ENCODE measurements at places on chromosomes 16 and 17.

DNA sequence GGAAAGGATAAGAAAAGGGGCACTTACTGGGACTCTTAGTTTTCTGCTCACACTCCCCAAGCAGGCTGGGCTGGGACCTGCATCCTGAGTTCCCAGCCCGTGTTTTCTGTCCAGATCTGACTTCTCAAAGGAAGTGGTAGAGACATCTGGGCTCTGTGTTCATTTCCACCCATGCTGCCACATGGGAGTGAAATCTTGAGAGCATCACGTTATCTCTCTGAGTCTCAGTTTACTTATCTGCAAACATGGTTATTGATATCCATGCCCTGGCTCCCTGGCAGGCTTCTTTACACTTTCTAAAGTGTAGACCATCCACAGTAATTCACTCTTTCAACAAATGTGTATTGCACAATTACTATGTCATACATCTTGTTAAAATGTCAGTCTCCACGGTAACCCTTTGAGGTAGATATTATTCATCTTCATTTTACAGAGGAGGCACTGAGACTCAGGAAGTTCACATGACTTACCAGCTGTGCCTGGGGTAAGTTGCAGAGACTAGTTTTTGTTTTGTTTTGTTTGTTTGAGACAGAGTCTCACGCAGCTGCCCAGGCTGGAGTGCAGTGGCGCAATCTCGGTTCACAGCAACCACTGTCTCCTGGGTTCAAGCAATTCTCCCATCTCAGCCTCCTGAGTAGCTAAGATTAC, 3.4 kb downstream of the ZNF688 start:
- no peak for DNase-seq

- DNase-seq, result no peak
Observed at GRCh38 chr16:11950388-11950787, 8.5 kb upstream of the NPIPB2 start.

- DNase-seq, result no peak
Observed at GRCh38 chr17:1343554-1343953, 56.5 kb downstream of the YWHAE start.

DNA sequence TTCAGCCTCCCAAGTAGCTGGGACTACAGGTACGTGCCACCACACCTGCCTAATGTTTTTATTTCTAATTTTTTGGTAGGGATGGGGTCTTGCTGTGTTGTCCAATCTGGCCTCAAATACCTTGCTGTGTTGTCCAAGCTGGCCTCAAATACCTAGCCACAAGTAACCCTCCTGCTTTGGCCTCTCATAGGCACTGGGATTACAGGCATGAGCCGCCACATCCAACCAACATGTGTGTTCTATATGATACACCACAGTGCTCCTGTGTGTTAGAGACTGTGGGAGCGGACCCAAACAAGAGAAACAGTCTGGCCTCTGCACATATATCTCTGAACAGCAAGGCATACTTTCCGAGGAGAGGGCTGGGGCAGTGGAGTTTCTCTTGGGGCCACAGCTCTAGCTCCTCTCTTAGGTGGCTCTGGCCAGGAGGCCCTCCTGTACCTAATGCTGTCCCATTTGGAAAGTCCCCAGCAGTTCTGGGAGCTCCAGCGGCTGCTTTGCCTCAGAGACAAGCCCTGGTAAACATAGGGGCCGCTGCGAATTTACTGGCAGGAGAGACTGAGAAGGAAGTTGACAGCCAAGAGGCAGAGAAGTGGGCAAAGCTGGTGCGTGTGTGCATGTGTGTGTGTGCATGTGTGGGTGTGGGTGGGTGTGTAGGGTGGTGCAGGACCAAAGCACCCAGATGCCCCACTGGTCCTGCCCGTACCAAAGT, 95.0 kb downstream of the RAB11FIP4 start:
- no peak for DNase-seq

DNA sequence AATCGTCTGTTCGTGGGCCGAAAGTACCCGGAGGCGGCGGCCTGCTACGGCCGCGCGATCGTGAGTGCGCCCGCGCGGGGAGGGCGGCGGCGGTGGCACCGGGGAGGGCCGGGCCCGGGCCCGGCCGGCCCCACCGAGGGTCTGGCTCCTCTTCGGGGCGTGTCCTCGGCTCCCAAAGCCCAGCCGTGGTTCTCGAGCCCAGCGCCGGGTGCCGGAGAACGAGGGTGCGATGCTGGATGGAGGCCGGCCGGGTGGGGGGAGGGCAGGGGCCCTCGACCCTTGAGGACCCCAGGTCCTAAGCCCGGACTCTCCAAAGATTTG, 375 bp downstream of the STUB1 start:
- DNase-seq, result no peak

GRCh38 chr17:70366386-70366785, 197.1 kb downstream of the KCNJ2 start:
- peak; percentile 21 for DNase-seq

DNA sequence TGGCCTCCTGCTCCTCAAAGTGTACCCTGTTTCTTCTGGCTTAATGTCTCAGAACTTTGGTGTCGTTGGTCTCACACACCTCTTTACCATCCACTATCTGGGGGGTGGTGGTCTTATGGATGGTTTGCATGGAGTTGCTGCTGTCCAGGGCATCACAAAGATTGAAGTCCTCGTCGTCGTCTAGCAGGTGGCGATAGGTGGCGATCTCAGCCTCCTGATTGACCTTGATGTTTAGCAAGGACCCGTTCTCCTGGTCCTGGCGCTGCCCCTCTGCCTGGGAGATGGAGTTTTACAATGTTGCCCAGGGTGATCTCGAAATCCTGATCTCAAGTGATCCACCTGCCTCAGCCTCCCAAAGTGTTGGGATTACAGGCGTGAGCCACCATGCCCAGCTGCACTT, 31.1 kb upstream of the HELZ start:
- DNase-seq, result no peak

DNA sequence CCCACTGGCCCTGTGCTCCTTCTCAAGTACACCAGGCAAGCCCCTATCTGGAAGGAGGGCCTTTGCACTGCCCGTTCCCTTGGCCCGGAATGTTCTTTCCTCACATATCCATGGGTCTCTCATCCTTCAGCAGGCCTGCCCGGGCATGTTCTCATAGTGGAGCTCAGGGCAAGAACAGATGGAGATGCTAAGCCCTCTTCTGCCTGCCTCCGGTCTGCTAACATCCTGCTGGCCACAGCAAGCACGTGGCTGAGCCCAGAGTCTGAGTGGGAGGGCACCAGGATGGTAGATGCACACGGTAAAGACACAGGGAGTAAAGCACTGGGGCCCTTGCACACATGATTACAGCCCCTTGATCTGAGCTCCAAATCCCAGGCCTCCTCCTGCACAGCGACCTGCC, 19.8 kb upstream of the ANKRD40CL start:
- DNase-seq, result no peak

DNA sequence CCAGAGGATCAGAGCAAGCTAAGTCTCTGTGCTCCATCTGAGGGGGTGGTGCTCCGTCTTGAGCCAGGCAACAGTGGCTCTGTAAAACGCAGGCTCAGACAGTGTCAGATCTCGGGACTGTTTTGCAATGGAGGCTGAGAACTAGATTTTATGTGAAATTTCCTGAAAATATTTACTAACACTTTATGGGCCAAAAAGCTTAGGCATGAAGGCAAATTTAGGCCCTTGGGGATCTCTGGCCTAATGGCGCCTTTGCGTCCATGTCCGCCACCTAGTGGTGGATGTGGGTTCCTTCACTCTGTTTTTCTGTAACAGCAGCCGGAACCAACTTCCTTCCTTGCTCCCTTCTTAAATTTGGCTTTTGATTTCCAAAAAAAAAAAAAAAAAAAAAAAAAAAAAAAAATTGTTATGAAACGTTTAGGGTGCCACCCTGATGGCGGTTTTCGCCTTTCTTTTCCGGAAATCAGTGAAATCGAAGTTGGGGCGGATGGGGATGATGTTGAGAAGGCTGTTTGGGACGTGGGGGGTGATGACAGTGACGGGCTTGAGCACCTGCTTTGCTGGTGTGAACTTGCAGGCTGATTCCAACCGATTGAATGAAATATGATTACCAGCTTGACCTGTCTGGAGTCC, 14.0 kb upstream of the ELAC2 start:
- no peak for DNase-seq

- DNase-seq, result no peak
Observed at GRCh38 chr16:88880226-88881006, 14.0 kb upstream of the PABPN1L start.

GRCh38 chr17:14042411-14042810, 26.9 kb upstream of the COX10 start:
- no peak for DNase-seq

Measured in brain (organoid and tissue), 16 donors.